ENCODE measurements at places on chromosomes 16 and 17.
A peak's percentile ranks its signal among the peaks of the same experiment; 100 is the strongest.

DNA sequence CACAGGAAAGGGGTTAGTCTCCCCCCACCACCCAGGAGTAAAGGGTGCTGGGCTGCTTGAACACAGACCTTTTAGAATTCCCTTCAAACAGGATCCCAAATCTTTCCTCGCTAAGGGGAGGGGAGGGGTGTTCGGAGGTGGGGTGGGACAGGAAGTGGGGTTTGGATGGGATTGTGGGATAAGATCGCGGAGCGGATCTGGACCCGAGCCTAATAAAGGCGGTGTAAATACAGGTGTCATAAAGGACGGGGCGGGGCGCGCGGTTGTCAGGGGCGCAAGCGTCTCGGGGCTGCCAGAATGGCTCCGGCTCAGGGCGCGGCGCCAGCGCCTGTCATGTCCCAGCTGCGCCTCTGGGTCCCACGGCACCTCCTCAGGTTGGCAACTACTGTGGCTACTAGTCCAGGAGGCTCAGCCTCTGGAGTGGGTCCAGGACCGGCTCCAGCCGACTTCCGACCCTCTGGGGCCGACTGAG lies 59.8 kb upstream of the FBXO47 start:
- DNase-seq, result peak; percentile 61

GRCh38 chr16:2486645-2487516 lies 12.0 kb downstream of the TBC1D24 start:
- DNase-seq, result peak; percentile 89

DNA sequence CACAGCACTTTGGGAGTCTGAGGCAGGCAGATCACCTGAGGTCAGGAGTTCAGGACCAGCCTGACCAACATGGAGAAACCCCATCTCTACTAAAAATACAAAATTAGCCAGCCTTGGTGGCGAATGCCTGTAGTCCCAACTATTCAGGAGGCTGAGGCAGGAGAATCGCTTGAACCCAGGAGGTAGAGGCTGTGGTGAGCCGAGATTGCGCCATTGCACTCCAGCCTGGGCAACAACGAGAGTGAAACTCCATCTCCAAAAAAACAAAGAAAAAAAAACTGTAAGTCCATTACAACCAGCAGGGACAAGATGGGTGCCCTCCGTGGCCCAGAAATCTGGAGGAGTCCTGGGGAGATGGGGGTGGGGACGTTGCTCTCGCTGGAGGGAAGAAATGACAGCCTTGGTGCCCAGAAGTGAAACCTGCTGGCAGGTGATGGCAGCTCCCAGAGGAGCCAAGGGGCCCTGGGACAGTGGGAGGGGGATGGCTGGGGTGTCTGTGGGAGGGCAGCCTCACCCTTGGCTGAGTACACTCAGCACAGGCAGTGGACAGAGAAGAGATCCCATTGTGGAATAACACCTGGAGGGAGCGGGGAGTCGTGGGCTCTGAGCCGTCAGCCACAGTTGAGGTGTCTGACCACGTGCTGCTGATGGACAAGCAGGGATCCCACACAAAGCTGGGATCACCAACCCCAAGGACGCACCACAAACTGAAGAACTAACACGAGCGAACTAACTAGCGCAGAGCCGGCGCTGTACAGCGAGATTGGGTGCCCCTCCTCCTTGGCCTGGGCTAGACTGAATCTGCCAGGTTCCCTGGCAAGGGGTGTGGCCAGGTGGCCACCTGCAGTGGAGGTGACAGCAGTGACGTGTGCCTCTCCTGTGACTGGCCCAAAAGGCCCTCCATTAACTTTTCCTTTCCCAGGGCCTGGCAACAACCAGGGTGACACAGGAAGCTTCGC lies 46.9 kb upstream of the BAHCC1 start:
- DNase-seq, result no peak

DNA sequence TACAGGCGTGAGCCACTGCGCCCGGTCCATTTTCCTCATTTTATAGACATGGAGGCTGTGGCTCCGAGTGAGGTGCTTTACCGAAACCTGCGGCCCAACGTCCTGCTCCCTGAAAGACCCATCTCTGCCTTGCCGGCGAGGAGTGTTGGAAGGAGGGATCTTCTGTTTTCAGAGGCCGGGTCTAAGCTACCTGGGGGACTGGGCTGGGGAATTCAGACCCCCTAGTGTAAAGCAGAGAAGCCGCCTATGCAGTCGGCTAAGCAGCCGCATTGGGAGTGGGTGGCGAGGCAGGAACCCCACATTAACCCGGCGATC lies 16.3 kb downstream of the MEOX1 start:
- no peak for DNase-seq

GRCh38 chr17:79691931-79692330 lies 38.8 kb upstream of the ENPP7 start:
- DNase-seq, result no peak

DNA sequence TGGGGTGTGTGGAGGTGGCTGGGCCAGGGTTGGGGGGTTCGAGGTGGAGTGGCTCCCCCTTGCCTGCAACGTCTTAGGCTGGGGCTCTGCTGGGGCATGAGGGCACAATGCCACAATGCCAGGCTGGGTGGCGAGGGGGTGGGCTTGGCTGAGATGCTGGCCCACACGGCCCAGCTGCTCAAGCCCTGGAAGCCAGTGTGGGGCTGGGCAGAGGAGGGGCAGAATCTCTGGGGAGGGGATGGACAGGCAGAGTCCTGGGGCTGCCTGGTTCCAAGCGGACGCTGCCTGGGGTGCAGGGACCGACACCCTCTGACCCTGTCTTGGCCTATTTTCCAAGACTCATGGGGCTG lies 37.5 kb upstream of the SSTR5 start:
- no peak for DNase-seq

GRCh38 chr16:51326131-51326856 lies 175.2 kb upstream of the SALL1 start:
- DNase-seq, result no peak

GRCh38 chr17:71417142-71417541 lies 703.7 kb upstream of the SOX9 start:
- no peak for DNase-seq

DNA sequence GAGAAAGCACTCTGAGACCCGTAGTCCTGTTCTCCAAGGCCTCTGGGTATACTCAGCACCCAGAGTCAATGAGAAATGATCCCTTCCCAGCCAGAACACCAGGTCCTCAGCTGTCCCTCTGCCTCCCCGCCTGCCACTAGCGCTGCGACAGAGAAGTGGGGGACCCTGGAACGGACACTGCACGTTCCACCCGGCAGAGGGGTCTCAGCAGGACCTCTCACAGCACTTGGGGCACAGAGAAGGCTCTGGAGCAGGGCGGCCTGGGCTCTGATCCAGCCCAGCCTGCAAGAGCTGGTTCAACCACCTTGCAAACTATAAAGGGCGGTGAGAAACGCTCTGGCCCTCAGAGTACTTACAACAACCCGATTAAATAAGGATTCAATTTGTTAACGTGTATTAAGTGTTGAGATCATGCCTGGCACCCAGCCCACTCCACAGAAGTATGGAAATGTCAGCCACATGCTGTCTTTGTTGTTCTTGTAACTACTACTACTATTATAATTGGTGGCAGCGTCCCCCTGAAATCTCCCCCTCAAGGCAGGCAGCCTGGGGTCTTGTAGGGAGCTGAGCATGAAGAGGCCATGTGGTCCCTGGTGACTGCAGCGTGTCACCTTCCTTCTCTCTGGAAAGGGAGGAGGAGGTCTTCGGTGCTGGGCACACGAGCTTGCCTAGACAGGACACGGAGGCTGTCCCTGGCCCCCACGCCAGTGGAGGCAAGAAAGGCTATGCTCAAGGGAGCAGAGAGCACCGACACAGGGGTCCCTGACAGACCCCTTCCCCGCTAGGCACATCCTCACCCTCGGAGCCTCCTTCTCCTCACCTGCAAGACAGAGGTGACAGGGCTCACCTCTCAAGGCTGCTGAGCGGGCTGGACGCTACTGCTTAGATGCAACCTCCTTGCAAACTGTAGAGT lies 2.4 kb downstream of the OSGIN1 start:
- no peak for DNase-seq

Measured in common myeloid progenitor, CD34-positive (primary cell).